ENCODE measurements at places on chromosomes 6 and 20. TPM values are rescaled to one million over a fixed set of nuclear protein-coding genes. Genes with fewer than 3 reads are reported as not detected.

- DNase-seq, result peak; percentile 21
Observed at GRCh38 chr6:130913120-130913519, 85.9 kb downstream of the SMLR1 start.

The GPSM3 gene
- total RNA-seq, result 131 TPM

DNA sequence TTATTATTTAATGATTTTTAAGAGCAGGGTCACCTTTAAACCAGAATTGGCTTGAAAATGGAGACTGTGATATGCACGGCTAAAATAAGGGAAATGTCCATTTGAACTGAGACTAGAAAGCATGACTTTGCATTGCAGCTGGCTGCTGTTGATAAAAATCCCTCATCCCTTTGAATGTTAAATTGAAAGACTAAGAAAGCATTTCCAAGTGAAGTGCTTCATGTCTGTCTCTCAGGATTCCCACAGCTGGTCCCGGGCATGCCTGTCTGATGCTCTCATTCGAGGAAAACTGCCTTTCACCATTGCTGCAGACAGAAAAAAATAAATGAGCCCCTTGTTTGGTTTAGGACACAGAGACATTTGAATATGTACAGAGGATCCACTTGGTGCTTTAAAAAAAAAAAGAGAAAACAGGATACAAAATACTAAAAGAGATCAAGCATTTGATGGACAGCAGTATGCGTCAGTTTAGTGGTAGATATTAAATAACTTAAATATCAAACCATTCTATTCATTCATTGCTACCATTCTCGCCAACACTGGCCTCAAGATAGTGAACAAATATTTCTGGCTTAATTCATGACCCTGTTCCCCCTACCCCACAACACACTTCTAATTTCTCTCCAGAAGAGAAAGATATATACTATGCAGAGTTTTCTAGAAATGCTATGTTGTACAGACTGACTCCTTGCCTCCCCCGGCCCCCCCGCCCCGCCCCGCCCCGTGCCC is 55.0 kb downstream of the TBC1D7 start:
- DNase-seq, result no peak

DNA sequence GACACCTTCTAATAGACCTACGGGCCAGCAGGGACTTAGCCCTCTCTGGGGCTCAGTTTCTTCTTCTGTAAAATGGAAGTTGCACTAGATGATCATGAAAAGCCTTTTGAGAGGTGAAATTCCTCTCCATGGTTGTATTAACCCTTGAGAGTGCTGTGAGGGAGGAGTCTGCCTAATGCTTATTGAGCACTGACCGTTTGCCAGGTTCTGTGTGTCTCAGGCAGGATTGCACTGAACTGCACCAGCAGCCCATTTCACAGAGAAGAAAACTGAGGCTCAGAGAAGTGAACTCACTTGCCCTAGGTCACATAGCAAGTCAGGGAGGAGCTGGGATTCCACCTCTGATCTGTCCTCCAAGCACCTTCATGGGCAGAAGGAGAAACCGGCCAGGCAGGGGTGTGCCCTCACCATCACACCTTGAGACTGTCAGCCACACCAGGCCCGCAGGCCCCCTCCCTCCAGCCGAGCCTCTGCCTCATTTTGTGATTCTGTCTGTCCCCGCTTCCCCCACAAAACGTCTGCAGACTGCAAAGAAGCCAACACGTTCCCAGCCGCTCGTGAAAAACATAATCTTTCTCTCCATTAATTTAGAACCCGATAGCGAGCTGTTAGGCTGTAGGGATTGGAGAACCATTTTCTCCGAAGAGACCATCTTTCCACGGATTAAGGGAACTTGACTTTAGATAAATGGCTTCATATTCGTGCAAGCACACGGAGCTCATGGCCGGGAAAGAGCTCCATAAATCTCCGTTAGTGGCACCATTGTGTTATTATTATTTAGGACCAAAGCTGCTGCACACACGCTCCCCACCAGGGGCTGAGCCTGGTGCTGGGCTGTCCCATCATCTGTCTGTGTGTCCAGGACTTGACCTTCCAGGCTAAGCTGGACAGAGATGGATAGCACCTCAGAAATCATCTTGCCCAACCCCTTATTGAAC is 46.0 kb downstream of the KIAA1755 start:
- no peak for DNase-seq

DNA sequence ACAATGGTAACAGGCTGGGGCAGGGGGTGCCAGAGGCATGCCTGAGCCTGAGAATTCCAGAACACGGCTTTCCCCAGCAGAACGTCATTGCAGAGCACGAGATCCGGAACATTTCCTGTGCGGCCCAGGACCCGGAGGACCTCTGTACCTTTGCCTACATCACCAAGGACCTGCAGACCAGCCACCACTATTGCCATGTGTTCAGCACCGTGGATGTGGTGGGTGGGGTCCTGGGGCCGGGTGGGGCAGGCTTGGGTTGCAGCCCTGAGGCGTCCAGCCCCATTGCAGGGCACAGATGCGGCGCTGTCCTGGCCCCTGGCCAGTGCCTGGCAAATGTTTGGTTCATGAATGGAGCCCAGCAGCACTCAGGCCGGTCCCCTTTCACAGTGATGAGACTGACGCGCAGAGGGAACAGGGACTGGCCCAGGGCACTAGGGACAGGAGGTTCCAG is 57.1 kb downstream of the TCP11 start:
- DNase-seq, result no peak

GRCh38 chr6:33787954-33788693 is 806 bp downstream of the LEMD2 start:
- DNase-seq, result peak; percentile 27

- peak; percentile 59 for DNase-seq
Observed at GRCh38 chr20:63657937-63658748, at the start of gene RTEL1. TSS of gene RTEL1 (plus strand) at chr20:63658312. CDS start at chr20:63659403, 1,091 bp downstream.

The SMLR1 gene
- total RNA-seq, result 0.08 TPM

The MAS1 gene
- not detected for total RNA-seq

The POU3F2 gene
- total RNA-seq, result not detected

The SNAP25 gene
- not detected for total RNA-seq

DNA sequence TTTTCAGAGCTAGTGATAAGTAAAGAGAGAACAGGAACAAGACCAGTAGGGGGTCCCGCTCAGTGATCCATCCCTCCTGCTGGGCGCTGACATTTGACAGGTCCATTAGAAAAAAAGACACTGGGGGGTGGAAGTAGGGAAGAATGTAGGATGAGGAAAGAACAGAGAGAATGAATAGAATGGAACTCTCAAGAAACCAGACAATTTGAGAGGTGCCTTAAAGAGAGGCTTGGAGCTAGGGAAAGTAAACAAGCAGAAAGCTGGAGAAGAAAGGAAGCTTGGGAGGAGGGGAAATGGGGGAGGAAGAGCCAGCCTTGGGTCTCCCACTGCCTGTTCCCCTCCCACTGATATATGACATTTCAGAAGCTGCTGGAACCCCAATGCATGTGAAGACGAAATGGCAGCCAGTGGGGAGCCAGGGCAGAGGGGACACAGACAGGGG is 8.4 kb downstream of the GABBR1 start:
- DNase-seq, result no peak

DNA sequence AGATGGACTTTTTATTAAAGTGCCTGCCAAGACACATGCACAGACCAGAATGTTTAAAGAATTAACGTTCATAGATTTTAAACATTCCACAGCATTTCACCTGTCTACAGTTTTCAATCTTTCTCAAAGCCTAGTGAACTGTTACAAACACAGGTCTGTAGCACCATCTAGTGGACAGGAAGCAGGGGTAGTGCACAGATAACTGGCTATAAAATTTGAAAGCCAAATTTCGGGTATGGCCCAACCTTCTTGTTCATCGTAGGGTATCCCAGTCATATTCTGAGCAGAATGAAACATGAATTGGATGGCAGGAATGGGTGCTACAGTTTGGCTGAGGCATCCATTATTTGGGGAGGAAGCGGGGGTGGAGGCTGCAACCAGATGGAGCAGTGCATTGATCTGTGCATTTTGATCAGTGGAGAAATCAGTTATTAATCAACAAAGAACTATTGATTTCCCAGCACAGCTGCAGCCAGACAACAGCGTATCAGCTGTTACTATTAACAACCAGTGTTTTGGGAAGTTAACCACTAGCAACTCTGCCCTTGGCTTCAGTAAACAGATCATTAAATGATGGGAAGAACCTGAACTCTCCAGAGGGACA is 56.1 kb upstream of the B3GAT2 start:
- peak; percentile 12 for DNase-seq

GRCh38 chr6:106546691-106547414 is 82.4 kb downstream of the RTN4IP1 start:
- DNase-seq, result no peak

DNA sequence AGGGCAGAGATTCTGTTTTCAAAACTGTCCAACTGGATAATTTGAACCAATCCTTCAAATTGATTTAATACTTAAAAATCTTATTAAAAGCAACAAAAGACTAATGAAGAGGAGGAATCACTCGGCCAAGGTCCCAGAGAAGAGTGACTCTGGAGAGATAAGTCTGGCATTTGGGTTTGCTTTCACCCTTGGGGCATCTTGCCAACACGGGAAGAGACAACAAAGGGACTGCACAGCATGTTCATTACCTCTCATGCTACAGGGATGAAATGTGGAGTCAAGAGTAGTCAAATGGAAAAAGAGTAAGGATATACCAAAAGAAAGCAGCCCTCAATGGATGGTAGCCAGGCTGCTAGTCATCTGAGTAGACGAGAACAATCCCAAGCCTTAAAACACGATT is 68.2 kb downstream of the KHDRBS2 start:
- DNase-seq, result no peak

GRCh38 chr6:23420659-23421350 is 705.2 kb upstream of the NRSN1 start:
- DNase-seq, result no peak

The MATN4 gene
- total RNA-seq, result not detected

DNA sequence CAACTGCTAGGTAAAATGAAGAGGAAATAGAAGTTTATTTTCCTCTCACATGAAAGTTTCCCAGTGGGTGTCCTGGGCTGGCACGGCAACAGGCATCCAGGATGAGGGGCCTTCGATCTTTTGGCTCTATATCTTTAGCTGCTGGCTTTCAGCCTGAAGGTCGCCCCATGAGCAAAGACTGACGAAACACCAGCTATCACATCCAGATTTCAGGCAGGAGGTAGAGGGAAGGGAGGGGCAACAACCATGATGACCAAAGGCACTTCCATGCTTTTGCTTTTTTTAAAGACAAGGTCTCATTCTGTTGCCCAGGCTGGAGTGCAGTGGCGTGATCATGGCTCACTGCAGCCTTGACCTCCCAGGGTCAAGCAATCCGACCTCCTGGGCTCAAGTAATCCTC is 387.9 kb downstream of the RNGTT start:
- DNase-seq, result no peak

- no peak for DNase-seq
Observed at GRCh38 chr6:40722553-40723258, 135.5 kb upstream of the LRFN2 start.

The TGM3 gene
- not detected for total RNA-seq

The PTCRA gene
- 0.24 TPM for total RNA-seq

The PHACTR3 gene
- not detected for total RNA-seq

The DEF6 gene
- total RNA-seq, result 66.3 TPM

- DNase-seq, result no peak
Observed at GRCh38 chr6:37694259-37694658, 3.4 kb downstream of the MDGA1 start.

DNA sequence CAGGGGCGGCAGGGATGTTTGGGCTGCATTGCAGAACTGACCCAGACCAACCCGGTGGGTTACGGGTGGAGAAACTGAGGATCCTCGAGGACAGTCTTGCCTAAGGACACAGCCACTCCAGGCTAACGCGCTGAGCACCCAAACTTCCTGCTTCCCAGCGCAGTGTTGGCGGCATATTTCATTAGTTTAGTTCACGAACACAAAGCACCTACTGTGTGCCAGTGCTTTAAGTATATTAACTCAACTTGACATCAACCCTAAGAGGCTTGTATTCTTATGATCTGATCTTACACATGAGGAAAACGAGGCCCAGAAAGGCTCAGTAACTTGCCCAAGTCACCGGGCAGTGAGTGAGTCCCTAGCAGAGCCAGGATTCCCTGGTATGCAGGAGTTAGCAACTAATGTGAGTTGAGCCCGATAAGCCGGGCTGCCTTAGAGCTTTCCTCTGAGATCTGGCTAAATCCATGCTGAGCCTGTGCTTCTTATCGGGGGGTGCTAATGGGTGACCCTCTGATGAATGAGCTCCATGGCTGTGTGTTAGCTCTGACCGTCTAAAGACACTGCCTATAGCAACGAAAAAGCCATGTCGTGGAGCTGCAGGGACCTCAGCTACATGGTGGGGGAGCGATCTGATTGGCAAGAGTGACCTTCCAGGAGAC is 92.7 kb downstream of the CD40 start:
- DNase-seq, result no peak

DNA sequence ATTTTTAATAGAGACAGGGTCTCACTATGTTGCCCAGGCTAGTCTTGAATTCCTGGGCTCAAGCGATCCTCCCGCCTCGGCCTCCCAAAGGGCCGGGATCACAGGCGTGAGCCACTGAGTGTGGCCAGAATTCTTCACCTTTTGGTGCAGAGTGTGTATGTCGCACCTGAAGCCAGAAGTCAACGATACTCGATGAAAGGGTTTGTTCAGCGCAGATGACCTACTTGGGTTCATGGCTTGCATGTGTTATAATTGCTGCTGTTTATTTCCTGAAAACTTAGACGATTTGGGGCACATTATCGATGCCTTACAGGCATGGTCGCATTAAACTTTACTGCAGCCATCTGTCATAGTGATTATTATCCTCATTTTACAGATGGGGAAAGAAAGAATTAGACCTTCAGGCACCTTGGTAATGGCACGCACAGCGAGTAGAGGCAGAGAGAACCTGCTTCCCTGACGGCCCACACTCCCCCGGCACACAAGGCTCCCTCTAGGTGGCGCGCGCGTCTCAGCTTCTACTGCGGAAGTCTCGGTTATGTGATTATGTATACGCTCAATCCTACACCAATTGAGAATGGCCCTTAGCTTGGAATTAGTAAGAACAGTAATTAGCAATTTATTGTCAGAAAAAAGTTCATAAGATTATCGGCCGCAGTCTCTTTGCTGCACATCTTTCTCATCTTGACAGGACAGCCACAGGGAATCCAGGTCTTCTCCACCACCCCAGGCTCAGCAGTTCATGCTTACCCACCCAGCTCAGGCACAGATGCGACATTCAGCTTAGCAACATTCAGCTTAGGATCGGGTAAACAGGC is 212.8 kb upstream of the PROKR2 start:
- peak; percentile 26 for DNase-seq

- no peak for DNase-seq
Observed at GRCh38 chr6:19713984-19714383, 123.2 kb upstream of the ID4 start.

- no peak for DNase-seq
Observed at GRCh38 chr20:35087791-35088190, 4.8 kb downstream of the TRPC4AP start.

The ACSS2 gene
- total RNA-seq, result 36.5 TPM

The COL9A1 gene
- not detected for total RNA-seq

The PPP1R16B gene
- 89.9 TPM for total RNA-seq

DNA sequence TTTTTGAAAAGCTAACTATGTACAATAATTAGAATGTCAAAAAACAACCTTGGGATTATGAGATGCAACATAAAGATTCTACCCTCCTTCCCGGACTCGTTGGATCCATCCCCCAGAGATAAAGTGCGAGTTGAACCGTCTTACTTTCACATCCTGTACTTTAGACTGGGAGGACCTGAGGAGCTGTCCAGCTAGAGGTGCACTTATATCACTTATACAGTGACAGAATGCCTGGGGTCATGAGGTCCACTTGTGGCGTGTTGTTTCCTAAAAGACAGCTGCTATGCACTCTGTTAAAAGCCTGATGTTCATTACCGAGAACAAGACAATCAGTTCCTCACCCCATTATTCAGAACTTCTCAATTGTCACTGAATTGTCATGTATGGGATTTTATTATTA is 2.1 kb downstream of the CDS2 start:
- no peak for DNase-seq

Data from GM12878 (cell line).